NCI-H460 (cell line): ENCODE measurements at places on chromosomes 1 and 21. TPM values are rescaled to one million over a fixed set of nuclear protein-coding genes. Genes with fewer than 3 reads are reported as not detected.
A peak's percentile ranks its signal among the peaks of the same experiment; 100 is the strongest.

DNA sequence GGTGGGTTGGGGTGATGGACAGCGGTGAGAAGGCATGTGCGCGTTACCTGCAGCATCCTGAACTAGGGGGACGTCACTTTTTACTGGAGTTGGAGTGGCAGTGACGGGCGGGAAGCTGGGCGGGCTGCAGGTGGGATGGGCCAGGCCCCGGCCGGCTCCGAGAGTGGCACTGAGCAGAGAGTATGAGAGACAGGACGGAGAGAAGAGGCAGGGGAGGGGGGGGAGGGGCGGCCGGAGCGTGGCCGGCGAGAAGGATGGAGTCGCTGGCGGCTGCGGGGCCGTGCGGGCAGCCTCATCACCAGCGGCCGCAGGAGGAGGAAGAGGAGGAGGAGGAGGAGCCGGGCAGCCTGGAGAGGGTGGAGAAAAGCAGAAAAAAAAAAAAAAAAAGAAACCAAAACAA, 154.5 kb downstream of the CASZ1 start:
- DNase-seq: no peak

DNA sequence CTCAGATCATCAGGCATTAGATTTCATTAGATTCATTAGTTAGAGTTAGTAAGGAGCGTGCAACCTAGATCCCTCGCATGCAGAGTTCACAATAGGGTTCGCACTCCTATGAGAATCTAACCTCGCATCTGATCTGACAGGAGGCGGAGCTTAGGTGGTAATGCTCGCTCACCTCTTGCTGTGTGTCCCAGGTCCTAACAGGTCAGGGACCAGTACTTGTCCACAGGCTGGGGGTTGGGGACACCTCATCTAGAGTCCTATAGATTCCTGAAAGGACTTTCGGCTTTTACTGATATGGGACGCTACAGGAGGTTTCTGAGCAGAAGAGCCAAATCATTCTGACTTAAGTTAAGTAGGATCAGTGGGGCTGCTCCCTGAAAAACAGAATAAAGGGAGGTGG, 91.4 kb downstream of the AKT3 start:
- DNase-seq: no peak

GRCh38 chr1:153795934-153796785, 21.0 kb downstream of the SLC27A3 start:
- DNase-seq: no peak

DNA sequence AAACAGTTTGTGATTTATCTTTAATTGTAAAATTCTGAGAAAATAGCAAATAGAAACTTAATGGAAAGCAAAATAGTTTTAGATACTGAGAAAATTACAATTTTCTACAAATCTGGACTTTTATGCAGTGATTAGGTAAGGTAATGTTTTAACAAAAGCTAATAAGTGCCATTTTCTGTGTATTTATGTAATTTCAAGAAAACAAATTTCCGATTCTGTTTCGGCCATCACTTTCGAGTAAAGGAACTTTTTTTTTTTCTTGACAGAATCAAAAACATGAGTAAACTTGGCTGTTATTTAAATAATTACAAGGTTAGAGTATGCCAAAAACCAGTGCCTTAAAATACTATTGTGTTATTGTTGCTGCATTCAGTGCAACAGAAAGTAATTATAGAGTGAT, 280.4 kb upstream of the C1orf105 start:
- no peak for DNase-seq

- peak; percentile 9 for DNase-seq
These were observed 2.2 kb upstream of the RUNX3 start for GRCh38 chr1:24932284-24932683.

DNA sequence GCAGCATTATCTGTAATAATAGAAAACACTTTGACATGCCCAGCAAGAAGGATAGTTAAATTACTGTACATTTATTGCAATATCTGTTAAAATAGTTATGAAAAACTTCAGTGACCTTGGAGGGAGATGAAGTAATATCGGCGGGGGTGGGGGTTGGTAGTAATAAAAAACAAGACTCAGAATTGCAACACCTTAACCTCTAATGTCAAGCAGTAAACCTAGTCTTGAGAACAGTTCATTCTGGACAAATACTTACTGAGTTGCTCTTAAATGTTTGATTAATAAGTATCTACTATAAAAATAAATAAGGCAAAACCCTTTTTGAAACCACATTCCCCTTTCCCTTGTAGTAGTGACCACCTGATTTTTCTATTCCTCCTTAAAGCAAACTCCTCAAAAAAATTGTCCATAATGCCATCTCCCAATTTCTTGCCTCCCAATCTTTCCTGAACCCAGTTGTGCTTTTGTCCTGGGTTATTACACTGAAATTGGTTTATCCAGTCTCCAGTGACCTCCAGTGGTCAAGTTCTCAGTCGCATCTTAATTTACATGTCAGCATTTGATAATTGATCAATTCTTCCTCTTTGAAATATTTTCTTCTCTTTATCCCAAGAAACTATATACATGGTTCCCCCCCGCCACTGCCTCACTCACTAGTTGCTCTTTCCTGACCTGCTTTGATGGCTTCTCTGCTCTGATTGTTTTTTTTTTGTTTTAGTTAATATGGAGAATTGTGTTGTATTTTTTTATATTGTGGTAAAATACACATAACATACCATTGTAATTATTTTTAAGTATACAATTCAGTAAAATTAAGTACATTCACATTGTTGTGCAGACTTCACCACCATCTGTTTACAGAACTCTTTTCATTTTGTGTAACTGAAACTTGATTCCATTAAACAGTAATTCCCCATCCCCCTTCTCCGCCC, 36.8 kb downstream of the RAP1A start:
- peak; percentile 32 for DNase-seq

DNA sequence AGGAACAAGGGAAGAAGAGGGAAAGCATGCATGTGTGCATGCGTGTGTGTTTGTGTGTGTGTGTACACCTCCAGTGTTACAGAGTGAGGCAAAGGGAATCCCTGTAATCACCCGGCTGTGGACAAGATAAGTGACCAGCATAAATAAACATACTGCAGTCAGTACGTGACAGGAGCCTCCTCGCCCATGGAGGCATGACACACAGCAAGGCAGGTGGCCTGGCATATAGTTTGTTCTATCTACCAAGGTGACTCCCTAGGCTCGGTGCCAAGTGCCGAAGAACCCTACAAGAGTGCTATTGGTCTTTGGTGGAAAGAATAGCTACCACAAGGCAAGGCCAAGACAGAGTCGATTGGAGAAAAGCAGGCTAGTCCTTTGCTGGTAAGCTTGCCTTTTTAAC, 31.7 kb upstream of the HEATR1 start:
- no peak for DNase-seq

The SH3D21 gene
- 1.3 and 1.5 TPM in 2 replicates for total RNA-seq

DNA sequence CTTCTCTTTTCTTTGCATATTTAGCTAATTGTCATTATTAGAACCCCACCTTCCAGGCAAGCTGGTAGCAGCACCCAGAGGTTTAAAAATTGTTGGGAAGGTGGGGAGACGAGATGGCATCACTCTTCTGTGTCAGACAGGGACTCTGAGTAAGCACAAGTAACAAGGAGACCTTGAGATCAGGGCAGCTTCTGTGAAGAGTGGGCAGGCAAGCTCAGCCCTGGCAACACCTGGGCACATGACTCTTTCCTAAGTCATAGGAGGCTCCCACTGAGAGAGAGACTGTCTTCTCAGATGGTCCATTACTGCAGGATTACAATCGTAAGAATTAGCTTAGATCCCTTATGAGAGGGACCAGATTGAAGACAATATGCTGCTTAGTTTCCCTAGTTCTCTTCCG, 183.5 kb downstream of the BRINP2 start:
- no peak for DNase-seq

DNA sequence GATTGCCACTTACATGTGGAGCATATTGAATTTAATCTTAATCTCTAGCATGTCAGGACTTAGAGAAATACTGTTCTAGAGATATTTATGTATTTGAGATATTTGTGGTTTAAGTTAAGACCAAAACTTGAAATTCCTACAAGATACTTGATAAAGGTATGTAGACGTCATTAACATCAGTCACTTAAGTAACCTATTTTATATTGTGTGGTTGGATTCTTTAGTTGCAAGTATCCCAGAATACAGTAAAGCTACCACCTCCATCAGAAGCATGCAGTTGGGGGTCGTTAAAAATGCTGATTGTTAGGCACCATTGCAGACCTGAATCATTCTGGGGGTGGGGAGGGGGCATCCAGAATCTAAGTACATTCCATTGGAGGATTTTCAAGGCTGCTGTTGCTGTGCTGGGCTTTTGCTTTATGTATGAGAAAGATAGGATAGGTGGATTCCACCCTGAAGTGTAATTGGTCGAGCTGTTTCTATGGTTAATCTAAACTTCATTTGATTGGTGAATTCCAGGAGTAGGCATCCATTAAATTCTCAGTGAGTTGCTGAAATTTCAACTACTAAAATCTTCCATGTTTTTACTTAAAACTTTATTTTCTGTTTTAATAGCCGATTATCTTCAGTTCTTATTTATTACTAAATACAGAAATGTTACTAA, 4.0 kb downstream of the H3-3A start:
- no peak for DNase-seq

- DNase-seq: no peak
These were observed 152.6 kb upstream of the LMO4 start for GRCh38 chr1:87176087-87176486.
